ENCODE measurements at places on chromosomes 3 and 15.

DNA sequence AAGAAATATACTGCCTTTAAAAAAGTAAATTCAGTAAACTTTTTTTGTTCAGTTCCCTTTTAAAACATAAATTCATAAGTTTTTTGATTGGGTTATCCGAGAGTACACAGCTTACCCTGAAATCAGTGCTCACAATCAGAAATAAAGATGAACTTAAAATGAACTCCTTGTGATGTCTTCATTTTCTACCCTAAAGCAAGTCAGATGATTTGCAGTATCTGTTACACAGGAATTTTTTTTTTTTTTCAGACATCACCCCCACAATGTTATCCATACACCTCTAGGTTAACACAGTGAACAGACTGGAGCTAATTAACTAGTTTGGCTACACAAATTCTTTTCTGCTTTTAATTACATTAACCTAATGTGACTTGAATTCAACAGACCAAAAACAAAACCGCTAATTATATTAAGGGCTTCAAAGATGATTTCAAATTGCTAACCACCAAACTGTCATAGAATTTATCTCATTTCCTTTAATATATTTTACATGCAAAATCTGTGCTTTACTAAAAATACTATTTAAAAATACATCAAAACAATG is 1042.0 kb downstream of the ROBO1 start:
- no peak for DNase-seq

DNA sequence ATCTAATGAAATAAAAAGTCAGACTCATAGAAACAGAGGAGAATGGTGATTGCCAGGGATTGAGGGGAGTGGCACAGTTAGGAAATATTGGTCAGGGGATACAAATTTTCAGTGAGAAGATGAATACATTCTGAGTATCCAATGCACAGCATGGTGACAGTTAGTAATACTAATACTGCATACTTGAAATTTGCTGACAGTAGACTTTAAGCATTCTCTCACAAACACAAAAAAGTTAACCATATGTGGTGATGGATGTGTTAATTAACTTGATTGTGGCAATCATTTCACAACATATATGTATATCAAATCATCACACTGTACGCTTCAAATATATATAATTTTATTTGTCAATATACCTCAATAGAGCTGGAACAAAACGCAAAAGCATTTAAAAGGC is 9.2 kb upstream of the COL6A6 start:
- DNase-seq: no peak

- DNase-seq: no peak
These were observed 5.2 kb downstream of the DALRD3 start for GRCh38 chr3:49013113-49013737.

DNA sequence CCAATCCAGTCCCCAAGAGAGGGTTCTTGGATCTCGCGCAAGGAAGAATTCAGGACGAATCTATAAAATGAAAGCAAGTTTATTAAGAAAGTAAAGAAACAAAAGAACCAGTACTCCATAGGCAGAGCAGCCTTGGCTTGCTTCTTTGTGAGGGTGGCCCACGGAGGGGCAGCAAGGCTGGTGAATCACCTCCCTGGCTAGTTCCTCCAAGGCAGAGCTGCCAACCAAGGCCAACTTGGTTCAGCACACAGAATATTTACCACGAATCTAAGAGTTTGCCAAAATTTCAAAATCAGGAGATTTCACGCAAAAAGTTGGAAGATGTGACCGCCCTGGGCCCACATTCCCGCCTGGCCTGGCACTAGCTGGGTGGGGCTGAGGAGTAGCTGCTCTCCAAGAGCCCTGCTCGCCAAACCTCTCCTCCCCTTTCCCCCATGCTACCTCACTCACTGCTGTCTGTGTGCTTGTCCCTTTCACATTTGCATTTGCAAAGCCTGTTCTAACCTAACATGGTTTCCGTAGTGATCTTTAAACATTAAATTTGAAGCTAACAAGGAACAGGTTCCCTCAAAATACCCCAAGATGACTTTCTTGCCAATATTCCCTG is 26.2 kb upstream of the DCUN1D1 start:
- no peak for DNase-seq

DNA sequence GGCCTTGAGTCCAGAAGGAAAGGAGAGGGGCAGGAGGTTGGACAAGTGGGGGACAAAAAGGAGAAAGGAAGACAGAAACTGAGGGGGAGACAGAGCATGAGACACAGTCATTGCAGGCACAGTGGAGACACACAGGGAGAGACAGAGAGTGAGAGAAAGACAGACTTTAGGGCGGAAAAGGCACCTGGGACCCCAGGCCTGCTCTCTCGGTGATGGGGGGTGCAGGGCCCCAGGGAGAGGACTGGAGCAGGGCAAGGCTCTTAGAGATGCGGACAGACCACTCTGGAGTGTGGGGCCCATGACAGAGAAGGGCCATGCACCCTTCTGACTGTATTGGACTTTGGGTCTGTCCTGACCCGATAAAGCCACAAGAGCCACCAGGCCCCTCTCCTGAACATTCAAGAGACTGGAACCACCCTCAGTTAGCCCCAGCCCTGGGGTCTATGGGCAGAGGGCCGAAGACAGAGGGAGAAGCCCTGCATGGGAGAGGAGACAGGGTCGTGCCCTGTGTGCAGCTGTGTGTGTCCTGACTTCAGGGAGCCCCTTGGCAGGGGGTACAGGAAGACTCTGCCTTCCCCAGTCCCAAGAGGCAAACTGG is 12.5 kb downstream of the PLCD1 start:
- DNase-seq: no peak

GRCh38 chr15:67177752-67178151 is 76.7 kb downstream of the AAGAB start:
- DNase-seq: no peak

DNA sequence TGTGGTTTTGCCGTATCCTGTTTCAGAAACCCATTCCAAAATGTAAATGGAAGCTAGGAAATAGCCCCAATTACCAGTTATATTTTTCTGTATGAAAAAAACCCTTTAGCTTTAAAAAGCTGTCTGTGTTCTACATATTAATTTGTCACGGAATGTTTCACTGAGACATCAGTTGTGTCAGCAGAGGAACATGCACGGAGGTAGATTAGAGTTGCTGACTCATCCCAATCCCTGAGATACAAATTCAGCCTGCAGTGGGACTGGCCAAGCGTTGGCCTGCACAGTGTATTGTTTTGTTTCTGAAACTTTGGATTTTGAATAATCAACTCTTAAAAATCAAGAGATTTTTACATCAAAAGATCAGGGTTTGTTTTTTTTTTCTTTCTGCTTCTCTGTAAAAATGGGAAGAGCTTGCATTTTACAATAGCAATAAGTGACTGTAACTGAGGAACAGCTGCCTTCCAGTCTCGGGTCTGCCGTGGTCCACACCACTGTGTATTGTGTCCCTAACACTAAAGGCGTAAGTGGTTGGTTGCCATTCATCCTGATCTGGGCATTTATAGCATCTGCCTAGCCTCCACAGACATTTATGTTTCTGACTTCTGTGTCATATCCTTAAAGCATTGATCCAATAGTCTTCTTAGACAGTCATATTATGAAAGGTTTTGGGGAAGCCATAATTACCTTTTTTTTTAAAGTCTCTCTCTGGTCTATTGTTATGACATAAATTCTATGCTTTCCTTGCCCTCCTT is 218.1 kb downstream of the ADAMTSL3 start:
- no peak for DNase-seq

DNA sequence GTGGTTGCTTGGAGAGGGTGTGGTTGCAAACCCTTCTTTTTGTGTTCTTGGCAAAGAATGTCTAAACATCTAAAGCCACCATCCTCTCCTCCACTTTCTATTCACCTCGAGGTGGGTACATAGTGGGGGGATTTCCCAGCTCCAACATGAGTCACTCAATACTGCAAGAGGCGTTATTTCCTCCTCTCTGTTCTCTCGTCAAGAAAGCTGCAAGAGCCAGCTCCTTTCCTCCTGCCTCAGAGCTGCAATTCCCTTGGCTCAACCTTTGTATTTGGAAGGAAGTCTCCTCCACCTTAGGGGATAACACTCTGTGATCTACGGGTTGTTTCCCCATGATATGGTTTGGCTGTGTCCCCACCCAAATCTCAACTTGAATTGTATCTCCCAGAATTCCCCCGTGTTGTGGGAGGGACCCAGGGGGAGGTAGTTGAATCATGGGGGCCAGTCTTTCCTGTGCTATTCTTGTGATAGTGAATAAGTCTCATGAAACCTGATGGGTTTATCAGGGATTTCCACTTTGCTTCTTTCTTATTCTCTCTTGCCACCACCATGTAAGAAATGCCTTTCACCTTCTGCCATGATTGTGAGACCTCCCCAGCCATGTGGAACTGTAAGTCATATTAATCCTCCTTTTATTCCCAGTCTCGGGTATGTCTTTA is 138.4 kb downstream of the PLCL2 start:
- peak; percentile 37 for DNase-seq

DNA sequence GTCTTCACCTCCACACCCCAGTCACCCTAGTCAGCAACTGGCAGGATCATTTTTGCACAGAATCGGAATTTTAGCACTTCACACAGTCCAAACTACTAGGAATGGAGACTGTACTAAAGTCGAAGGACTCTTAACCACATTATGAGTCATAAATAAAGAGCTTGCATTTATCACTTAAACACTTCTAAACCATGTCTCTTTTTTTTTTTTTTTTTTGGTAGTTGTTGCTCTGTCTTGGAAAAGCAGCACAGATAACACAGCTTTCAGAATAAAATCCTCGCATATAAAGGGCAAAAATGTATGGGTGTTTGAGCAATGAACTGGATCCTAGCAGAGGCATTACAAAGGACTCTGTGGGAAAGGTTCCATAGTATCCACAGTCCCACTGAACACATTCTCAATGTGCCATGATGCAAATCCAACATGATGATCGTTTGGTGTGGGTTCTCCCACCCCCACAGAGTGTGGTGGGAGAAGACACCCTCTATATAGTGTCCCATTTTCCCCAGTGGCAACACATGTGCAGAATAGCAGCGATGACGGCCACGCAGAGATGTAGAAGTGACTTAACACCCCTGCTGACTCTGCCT is 47.1 kb downstream of the FOXP1 start:
- no peak for DNase-seq

DNA sequence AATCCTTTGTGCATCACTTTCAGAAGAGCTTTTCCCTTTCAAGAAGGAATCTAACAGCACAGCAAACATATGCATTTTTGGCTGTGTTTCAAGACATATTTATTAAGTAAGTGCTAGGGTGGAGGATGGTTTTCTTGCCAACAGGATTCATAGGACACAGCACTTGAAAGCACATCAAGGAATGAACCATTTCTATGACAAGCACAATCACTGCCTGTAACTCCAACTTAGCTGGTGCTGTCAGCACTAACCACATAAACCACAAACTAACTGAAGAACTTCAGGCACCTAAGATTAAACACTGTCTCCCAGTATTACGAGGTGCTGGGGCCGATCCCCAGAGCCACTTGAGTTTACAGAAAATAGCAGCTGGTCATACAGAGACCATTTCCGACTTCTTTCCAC is 35.4 kb upstream of the SPRED1 start:
- no peak for DNase-seq
